Activated B cell treated with CpG ODN at 0.5 μM for 24 hours (primary cell): ENCODE measurements at places on chromosomes 3 and 15.

GRCh38 chr3:74564560-74564959 lies 49.9 kb downstream of the CNTN3 start:
- DNase-seq, result no peak

DNA sequence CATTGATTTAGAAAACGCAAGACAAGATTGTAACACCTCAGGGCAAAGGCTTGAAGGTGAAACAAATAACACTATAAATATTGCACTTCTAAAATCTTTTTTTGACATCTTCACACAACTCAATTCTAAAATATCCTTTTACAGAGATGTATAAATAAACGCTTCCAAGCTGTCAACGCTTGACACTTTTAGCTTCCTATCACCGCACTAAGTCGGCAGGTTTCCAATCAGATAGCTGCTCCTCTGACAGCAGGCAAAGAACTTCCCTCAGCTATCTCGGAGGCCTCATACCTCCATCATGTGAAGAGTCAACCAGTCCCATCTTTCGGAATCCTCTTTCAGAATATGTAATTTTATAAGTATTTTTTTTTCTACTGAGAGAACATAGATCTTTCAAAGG lies 71.0 kb downstream of the PCOLCE2 start:
- DNase-seq, result no peak

DNA sequence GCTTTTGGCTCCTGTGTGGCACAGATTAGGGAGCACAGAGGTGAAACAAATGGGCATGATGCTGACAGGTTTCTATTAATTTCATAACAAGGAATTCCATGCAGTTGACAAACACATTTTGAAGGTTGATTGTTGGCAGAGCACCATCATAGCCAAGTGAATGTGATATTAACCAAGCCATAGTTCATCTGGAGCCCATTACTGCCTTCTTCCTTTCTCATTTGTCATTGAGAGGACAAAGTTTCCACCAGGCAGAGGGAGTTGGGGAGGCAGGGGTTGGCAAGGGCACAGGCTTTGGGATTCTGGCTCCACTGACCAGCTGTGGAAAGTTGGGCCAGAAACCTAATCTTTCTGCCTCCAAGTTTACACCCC lies 325.2 kb downstream of the MFSD1 start:
- no peak for DNase-seq

DNA sequence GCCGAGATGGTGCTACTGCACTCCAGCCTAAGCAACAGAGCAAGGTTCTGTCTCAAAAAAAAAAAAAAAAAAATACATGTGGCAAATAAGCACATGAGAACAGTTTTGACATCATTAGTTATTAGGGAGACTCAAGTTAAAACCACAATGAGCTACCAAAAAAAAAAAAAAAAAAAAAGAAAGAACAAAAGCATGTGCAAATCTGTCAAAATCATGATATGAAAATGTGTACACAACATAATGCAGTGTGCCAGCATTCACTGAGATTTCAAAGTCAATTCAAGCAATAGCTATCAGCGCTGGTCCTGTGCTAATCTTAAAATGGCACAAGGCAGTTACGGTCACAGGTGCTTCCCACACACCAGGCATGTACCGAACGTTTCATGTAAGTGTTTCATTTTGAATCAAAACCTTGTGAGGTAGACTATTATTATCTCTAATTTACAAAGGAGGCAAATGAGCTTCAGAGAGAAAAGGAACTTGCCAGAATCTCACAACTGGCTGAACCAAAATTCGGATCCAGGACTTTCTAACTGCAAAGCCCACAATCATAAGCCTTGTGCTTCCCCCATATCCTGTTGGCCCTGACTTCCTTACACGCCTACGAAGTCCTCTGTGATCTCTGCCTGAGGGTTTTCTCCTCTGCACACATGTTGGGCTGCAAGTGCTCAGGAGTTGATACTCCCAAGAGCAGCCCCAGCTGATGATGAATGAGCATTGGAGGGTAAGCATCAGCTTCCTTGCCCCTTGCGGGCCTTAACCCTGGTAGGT lies 200.1 kb upstream of the PROK2 start:
- DNase-seq, result no peak

DNA sequence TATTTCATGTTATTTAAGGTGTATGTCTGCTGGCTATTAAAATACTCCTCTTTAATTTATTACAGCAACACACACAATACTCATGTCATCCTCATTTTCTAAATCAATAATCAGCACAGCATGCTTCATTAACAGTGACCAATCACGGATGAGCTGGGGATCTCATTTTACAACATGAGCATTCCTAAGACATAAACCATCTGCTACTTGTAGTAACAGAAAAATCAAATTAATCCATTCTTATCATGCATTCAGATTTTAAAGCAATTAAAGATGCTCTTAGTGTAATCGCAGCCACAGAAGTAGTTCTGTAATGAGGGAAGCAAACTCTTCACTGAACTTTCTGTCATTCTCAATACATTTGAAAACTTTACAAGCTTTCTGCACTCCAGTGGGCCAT lies 191.1 kb downstream of the TBC1D5 start:
- DNase-seq, result no peak

- DNase-seq, result no peak
Measured at GRCh38 chr15:78645009-78645408, 4.0 kb upstream of the CHRNB4 start.

DNA sequence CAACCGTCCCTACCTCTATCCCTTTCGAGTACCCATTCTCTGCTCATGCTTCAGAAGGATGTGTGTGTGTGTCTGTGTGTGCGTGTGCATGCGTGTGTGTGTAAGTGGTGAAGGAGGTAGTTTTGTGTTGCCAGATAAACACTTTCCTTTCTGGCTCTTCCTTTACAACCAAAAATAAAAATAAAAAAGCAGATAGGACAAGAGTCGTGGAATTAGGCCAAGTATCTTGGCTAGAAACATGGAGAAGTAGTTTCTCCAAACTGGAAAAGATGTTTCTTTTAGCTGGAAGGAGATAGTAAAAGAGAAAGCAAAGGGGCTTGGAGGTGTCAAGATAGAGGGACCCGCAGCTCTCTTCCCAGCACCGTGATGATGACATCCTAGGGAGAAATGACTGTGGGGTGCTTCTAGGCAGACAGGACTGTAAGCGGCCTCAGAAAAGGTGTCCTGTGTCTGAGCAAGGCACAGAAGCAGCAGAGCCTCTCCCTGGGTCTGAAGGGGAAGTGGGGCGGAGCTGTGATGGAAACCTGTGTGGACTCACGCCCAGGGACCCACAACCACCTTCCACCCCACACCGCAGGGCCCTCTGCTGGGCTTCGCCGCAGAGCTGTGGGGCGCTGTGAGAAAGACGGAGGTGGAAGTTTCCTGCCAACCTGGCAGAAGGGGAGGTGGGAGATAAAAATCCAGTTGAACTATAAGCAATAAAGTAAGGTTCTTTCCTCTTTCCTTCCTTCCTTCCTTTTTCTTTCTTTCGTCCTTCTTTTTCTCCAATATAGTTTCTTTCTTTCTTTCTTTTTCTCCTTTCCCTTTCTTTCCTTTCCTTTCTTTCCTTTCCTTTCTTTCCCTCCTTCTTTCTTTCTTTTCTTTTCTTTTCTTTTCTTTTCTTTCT lies 35.3 kb downstream of the MUC20 start:
- DNase-seq, result no peak

DNA sequence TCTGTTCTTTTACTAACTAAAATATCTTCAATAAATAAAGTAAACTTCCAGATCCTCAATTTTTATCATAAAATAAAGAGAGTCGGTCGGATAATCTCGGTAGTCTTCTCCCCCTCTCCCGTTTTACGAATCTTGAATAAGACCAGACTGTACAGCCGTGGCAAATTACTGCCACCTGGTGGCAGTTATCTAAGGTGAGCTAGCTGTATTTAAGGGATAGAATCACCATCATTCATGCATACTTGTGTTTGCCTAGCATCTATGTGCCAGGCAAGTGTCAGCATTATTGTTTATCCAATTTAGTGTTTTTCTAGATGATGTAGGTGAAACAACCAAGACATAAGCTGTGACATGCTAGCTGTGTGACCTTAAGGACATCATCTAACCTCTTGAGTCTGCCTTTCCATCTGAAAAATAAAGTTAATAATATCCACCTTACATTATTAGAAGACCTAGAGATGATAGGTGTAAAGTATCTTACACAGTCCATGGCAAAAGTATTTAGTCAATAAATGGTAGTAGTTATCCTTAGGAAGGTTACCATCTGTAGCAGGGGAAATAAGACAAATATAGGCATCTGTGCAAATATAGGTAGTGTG lies 21.3 kb downstream of the DUT start:
- no peak for DNase-seq

GRCh38 chr3:167057581-167057980 lies 322.5 kb downstream of the ZBBX start:
- DNase-seq, result no peak

DNA sequence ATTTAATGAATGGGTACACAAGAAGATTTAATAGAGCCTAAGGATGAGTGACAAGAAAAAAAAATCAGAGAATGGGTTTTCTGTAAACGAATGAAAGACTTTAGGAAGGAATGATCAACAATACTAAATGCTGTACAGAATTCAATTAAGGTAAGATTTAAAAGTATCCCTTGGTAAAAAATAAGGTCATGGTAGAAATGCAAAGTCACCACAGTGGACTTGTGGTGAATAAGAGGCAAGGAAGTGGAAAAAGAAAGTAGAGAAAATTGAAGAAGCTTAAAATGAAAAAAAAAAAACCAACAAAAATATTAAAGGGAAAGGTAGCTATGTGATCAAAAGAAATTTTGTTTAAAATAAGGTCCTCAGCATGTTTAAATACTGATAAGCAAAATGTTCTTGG lies 82.4 kb downstream of the PLSCR2 start:
- DNase-seq, result no peak

GRCh38 chr3:164539215-164539614 lies 539.1 kb downstream of the SI start:
- DNase-seq, result no peak

- DNase-seq, result no peak
Measured at GRCh38 chr3:89787979-89788378, 680.6 kb downstream of the EPHA3 start.

- DNase-seq, result no peak
Measured at GRCh38 chr3:197482001-197482400, 73.8 kb downstream of the BDH1 start.

- no peak for DNase-seq
Measured at GRCh38 chr3:190124067-190124466, 3.4 kb upstream of the P3H2 start.

DNA sequence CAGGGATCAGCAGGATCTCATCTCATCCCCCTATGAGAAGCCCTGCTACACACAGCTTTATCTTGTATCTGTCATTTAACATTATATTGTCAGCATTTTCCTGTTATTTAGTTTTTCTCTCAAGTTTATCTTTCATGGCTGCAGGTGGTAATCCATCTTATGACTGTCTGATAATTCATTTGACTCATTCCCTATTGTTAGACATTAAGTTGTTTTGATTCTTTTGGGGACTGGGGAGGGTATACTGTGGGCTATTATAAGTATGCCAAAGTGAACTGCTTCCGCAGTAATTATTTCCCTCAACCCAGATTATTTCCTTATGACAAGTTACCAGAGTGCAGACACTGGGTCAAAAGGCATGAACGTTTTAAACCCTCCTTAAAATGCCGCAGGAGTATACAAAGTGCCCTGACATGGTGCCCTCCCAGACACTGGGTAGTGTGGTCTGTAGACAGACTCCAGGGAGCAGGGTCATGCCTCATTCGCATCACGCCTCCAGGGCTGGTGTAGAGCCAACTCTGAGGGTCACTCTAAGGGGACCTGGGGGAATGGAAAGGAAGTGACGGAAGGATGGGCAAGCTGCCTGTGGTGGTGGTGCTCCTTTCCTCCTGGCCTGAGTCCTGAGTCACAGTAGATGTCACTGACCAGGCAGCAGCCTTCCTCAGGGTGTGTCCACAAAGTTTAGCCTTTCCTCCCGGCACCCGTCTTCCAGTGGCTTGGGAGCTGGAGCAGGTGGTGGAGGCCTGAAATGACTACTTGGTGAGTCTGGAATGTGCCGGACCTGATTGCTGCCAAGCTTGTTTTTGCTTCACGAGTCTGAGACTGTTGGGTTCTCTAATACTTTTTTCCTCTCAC lies 11.6 kb downstream of the GPR160 start:
- DNase-seq, result no peak

DNA sequence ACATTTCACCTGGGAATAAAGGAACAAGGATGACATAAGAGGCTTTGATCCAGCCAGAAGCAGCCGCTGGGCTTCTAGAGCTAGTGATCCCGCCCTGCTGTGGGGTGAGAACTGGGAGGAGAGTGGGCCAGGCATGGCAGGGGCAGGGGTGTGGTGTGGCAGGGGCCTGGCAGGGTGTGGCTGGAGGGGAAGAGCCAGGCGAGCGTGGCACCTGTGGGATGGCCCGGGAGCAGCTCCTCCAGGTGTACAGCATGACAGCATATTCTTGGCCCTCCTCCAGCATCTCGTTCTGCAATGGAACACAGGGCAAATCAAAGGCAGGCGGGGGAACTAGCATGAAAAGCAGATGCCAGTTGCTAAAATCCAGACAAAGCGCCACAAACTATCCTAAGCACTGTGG lies 35.5 kb downstream of the CYFIP1 start:
- DNase-seq, result no peak

GRCh38 chr3:146189519-146190173 lies 28.7 kb upstream of the PLOD2 start:
- no peak for DNase-seq

DNA sequence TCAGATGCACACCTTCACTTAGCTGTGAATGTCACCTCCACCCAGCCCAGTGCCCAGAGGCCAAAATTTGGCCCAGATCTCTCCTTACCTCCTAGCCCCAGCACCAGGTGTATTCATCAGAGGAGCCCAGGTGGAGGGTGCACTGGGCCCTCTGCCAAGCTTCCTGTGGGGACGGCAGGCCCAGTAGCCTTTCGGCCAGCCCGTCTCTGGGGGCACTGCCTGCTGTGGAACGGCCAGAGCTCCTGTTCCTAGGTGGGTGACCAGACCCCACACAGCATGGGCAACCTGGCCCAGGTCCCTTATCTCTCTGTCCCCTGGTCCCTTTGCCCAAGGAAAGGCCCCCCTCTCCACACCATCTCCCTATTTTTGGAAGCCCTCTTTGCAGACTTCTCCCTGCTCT lies 67.8 kb downstream of the AAGAB start:
- no peak for DNase-seq

GRCh38 chr3:66099541-66100065 lies 60.9 kb upstream of the MAGI1 start:
- no peak for DNase-seq

DNA sequence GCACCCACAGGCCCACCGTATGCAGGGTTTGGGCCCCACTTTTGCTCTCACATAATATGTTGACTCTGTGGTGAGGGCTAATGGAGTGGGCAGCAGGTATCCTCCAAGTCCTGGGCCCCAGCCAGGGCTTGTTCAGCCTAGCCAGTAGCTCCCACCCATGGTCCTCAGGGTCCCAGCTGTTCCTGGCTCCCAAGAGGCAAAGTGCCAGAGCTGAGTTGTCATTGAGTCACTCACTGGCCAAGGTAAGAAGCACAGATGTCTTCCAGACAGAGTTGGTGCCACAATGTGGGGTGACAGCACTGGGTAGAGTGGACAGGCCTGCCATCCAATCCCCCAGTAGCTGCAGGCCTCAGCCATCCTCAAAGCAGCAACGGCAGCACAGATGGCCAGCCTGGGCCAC lies 4.3 kb downstream of the SHF start:
- DNase-seq, result no peak
